ENCODE measurements at places on chromosomes 11 and 22.

- no peak for DNase-seq
Observed at GRCh38 chr22:30704978-30705377, 10.3 kb downstream of the OSBP2 start.

GRCh38 chr11:72245263-72245816 is 1.4 kb upstream of the PHOX2A start:
- DNase-seq = no peak

DNA sequence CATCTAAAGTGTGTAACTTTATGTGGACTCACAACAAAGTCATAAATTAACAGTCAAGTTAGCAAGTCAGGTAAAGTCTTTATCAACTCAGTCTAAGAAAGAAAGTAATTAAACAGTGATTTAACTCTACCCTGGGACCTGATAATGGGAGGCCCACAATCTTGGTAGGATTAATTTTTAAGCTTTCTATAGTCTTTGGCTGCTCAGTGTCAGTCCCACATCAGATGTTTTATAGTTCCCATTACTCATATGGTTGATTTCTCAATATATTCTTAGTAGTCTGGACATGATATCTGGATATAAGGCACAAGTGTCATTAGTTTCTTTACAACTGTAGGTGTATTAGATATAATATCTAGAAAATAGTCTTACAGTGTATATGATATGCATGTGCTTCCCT is 38.5 kb upstream of the SCN3B start:
- no peak for DNase-seq

DNA sequence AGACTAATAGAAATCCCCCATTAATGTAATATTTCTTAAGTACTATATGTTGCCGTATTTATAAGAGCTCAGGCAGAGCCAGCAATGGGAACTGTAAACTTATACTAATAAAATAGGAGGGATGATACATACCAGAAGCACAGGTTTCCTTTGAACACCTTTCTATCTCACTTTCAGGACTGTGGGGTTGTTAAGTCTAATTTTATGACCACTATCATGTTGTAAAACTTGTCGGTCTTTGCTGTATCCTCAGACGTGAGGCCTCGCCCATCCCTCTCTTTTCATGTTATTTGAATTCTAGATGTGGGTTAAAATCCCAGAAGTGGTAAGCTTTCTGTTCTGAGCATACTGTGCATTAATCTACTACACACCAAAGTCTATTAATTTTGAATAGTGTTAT is 1083.5 kb upstream of the TENM4 start:
- no peak for DNase-seq

GRCh38 chr11:70566768-70567530 is 168.6 kb downstream of the CTTN start:
- no peak for DNase-seq

DNA sequence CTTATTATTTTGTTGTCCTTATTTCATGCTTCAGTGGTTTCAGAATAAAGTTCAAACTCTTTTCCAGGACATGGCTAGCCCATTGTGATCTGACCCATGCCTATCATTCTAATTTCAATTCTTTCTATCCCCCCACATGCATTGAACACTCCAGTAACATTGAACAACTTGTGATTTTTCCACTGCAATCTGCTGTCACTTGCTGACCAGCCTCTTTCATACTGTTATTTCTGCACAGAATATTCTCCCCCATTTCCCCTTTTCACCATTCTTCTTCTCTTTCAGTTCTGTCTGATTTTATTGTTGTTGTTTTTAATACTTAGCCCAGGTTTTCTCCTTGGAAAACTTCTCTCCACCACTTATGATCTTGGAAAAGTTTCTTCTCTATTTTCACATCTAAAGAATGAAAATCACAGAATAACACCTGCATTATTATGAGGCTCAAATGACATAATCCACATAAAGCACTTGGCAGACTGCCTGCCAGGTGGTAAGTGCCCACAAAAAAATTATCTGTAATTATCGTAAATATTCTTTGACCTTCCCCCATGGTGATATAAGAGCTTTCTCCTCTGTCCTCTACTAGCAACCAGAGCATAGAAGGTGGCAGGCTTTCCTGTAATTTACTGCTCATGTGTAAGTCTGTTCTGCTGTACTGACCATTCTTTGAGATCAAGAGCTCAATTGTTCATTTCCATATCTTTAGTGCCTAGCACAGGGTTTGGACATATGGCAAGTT is 51.9 kb upstream of the EED start:
- no peak for DNase-seq

DNA sequence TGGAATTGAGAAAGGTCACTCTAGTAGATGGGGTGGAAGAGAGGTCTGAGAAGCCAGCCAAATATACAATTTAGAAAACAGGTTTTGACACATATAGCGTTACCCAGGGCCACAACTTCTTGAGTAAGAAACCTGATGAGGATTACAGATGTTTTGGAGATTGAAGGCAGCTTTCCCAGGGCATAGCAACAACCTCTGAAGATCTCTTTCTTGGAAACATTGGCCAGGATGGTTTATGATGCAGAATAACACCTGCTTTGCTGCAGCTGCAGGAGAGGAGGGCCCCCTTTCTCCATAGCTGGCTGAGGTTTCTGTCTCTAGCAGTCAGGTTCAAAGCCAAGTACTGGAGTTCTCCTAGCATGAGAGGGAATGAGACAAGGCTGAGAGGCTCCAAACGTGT is 75.1 kb upstream of the NUP50 start:
- no peak for DNase-seq

- no peak for DNase-seq
Observed at GRCh38 chr11:45258982-45259530, 27.1 kb downstream of the SYT13 start.

GRCh38 chr11:133656082-133656635 is 123.9 kb upstream of the OPCML start:
- DNase-seq = no peak

DNA sequence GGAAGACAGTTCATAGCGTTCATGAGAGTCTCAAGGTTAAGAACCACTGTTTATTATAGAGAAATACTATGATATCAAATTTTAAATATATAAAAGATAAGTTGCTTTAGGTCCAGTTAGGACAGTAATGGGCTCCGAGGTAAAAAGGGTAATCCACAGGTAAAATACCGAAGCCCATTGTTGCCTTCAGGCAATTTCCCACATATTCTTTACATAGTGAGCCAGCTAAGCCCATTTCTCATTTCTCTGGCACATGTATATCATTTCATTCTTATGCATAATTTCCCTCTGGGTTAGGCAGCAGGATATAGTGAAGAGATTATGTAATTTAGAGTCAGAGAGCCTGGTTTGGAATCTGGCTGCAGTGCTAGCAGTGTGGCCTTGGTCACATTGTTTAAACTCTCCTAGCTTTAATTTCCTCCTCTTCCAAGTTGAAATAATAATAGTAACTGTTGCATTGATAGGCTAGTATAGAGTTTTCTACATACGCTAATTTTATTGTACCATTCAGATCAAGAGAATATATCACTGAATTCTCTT is 7.6 kb upstream of the POU2AF1 start:
- DNase-seq = no peak

GRCh38 chr11:112320668-112321067 is 60.0 kb upstream of the PLET1 start:
- peak; percentile 97 for DNase-seq

Measured in choroid plexus epithelial cell (primary cell).